Cardiac muscle cell (in vitro differentiated cells and primary cell): ENCODE measurements at places on chromosomes 11 and 22.

GRCh38 chr22:39299829-39300178, 19.6 kb downstream of the RPL3 start:
- no peak overlapping the region for H3K27ac ChIP-seq
- peaks cover 15% of the 10 kb centered on the region for H3K4me1 ChIP-seq
- no peaks in the 10 kb centered on the region for H3K36me3 ChIP-seq
- H3K4me3 ChIP-seq = no peak overlapping the region
- no peaks in the 10 kb centered on the region for H3K27me3 ChIP-seq
- DNase-seq = no peak

GRCh38 chr22:41380993-41381328, 781 bp upstream of the TEF start:
- peak overlapping the region; percentile 99 for H3K27ac ChIP-seq
- H3K36me3 ChIP-seq = no peaks in the 10 kb centered on the region
- H3K4me3 ChIP-seq = peak overlapping the region; percentile 57
- no peaks in the 10 kb centered on the region for H3K27me3 ChIP-seq
- DNase-seq = peak; percentile 88

DNA sequence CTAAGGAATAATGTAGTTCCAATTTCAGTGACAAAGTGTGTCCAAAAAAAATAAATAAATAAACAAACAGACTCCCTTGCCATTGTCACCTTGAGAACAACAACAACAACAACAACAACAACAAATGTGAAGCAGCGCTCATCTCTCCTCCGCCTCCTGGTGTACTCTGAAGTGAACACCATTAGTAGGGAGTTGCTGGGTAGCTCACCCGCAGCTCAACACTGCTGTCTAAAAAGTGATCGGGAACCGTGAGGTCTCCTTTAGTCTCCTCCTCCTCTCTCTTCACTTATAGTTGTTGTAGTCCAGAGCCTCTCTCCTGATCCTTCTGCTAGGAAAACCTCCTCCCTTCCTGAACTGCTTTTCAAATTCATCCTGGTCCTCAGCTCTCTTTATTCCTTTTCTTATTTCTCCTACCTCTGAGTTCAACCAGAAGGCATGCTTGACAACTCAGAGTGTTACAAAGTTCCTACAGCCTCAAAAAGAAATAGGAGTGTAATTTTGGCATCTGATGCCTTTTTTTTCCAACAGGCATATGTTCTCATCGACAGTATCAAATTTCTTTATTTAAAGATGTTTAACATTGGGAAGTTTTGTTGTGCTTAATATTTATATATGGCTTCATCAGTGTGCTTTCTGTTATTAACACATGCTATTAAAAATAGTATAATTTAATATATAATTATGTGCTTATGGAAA, 215.1 kb downstream of the PGR start:
- peak overlapping the region; percentile 49 for H3K27ac ChIP-seq
- H3K4me3 ChIP-seq = no peak overlapping the region
- H3K27me3 ChIP-seq = no peaks in the 10 kb centered on the region
- DNase-seq = no peak
- H3K4me1 ChIP-seq = peaks cover 17% of the 10 kb centered on the region

GRCh38 chr11:28139841-28140415, 31.7 kb downstream of the METTL15 start:
- no peak for DNase-seq
- peaks cover 3% of the 10 kb centered on the region for H3K36me3 ChIP-seq
- H3K4me1 ChIP-seq = no peaks in the 10 kb centered on the region
- H3K27me3 ChIP-seq = no peaks in the 10 kb centered on the region
- H3K27ac ChIP-seq = no peak overlapping the region

DNA sequence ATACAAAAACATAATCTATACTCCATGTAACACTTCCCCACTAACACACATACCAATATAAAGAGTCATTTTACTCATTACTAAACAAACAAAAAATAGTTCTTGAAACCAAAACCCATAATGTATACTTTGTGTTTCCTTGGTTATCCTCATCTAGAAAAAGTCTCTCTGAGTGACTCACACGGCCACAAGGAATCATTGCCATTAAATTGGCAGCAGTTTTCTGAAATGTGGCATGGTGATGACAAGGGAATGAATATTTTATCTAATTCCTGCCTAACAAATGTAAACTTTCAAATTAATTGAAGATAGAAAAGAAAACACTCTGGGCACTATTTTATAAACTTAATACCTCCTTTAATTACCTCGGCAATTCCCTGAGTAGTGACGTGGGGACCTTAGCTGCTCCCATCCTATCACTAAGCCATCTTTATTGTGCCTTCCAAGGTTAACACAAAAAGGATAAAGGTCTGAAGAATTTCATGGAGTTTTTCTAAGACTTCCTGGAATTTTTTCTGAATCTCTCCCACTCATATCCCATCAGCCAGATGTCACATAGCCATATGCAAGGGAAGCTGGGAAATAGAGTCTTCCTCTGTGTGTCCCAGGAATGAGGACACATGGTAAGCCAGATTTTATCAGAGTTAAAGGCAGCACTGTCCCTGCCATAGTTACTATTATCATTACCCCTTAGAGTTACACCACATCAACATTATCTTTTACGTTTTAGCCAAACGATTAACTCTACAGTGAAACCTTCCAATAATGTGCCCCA, 857.2 kb upstream of the TENM4 start:
- no peaks in the 10 kb centered on the region for H3K27me3 ChIP-seq
- H3K4me1 ChIP-seq = no peaks in the 10 kb centered on the region
- no peak overlapping the region for H3K4me3 ChIP-seq
- H3K36me3 ChIP-seq = no peaks in the 10 kb centered on the region
- DNase-seq = peak; percentile 41

DNA sequence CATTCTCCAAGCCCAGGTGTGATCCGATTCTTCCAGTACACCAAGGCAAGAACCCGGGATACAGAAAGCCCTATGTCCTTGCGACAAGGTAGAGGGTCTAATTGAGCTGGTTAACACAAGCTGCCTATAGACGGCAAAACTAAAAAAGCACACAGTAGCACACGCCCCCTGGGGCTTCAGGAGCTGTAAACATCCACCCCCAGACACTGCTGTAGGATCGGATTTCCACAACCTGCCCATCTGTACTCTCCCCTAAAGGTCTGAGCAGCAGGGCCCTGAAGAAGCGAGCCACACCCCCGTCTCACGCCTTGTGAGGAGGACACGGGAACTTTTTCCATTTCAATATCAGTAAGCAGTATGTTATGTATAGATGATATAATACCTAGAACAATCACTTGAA, 624.7 kb downstream of the BUD13 start:
- no peak overlapping the region for H3K4me3 ChIP-seq
- H3K27ac ChIP-seq = no peak overlapping the region
- no peaks in the 10 kb centered on the region for H3K4me1 ChIP-seq
- no peaks in the 10 kb centered on the region for H3K27me3 ChIP-seq

GRCh38 chr11:111526501-111526900, 11.9 kb downstream of the HOATZ start:
- no peaks in the 10 kb centered on the region for H3K36me3 ChIP-seq
- H3K4me3 ChIP-seq = no peak overlapping the region
- no peak for DNase-seq
- H3K27me3 ChIP-seq = no peaks in the 10 kb centered on the region

GRCh38 chr22:33811208-33811607, 109.1 kb downstream of the LARGE1 start:
- DNase-seq = peak; percentile 12
- no peak overlapping the region for H3K27ac ChIP-seq
- H3K27me3 ChIP-seq = no peaks in the 10 kb centered on the region
- H3K36me3 ChIP-seq = no peaks in the 10 kb centered on the region

DNA sequence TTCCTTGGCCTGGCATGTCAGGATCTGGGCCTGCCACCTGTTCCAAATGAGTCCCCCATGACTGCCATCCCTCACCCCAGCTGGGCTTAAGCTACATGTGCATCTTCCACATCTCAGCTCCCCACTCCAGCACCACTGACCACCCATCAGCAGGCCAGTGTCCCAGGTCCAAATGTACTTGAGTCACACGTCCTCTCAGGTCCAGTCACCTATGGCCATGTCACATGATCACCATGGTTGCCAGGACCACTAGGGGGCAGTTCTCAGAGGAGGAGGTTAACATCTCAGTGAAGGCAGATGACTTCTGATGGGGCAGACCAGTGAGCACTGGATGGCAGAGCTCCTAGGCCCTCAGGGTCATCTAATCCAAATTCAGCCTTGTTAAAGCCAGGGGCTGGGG, 41.9 kb upstream of the WNT11 start:
- H3K4me3 ChIP-seq = no peak overlapping the region
- no peaks in the 10 kb centered on the region for H3K4me1 ChIP-seq
- H3K27ac ChIP-seq = no peak overlapping the region
- peaks cover 8% of the 10 kb centered on the region for H3K27me3 ChIP-seq
- H3K36me3 ChIP-seq = no peaks in the 10 kb centered on the region
- no peak for DNase-seq

- no peak overlapping the region for H3K4me3 ChIP-seq
- H3K4me1 ChIP-seq = no peaks in the 10 kb centered on the region
- no peak overlapping the region for H3K27ac ChIP-seq
- no peaks in the 10 kb centered on the region for H3K36me3 ChIP-seq
- no peaks in the 10 kb centered on the region for H3K27me3 ChIP-seq
- DNase-seq = peak; percentile 7
These were observed 107.8 kb downstream of the KIRREL3 start for GRCh38 chr11:126892756-126893155.

DNA sequence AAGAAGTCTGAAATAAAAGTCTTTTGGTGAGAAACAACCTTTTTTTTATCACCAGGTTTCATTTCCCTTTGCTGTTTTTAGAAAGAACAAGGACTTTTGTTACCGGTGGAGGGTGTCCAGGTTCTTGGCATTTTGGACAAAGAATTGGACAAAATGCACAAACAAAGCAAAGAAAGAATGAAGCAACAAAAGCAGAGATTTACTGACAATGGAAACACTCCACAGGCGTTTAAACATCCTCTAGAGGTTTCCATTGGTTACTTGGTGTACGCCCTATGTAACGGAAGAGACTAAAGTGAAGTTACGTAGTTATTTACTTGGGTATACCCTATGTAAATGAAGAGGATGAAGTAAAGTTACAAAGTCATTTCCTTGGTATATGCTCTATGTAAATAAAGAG, 1487.0 kb downstream of the LRRC4C start:
- no peak for DNase-seq
- H3K36me3 ChIP-seq = no peaks in the 10 kb centered on the region
- no peaks in the 10 kb centered on the region for H3K27me3 ChIP-seq

GRCh38 chr22:47401592-47401898, 639.1 kb downstream of the TBC1D22A start:
- H3K27me3 ChIP-seq = no peaks in the 10 kb centered on the region
- no peak overlapping the region for H3K4me3 ChIP-seq
- H3K27ac ChIP-seq = no peak overlapping the region
- no peaks in the 10 kb centered on the region for H3K4me1 ChIP-seq
- DNase-seq = no peak

GRCh38 chr11:116170526-116171120, 602.2 kb downstream of the BUD13 start:
- no peak overlapping the region for H3K4me3 ChIP-seq
- no peak for DNase-seq
- no peaks in the 10 kb centered on the region for H3K4me1 ChIP-seq
- H3K27ac ChIP-seq = no peak overlapping the region
- no peaks in the 10 kb centered on the region for H3K27me3 ChIP-seq
- no peaks in the 10 kb centered on the region for H3K36me3 ChIP-seq

DNA sequence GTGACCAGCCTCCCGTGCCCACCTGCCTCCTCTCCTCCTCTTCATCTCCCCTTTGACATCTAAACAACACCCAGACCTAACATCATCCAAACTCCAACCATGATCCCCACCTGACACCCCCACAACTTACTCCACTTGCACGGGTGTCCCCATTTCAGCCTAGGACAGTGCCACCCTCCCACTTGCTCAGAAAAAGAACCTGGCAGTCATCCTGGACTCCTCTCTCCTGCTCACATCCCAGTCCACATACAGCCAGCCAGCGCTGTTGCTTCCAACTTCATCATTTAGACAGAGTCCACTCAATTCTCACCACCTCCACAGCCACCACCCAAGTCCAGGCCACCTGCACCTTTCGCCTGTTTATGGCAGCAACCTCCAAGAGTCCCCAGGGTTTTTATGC, 485.7 kb downstream of the MN1 start:
- no peaks in the 10 kb centered on the region for H3K27me3 ChIP-seq
- H3K4me1 ChIP-seq = peaks cover 45% of the 10 kb centered on the region

- no peak for DNase-seq
- H3K4me1 ChIP-seq = no peaks in the 10 kb centered on the region
- H3K4me3 ChIP-seq = no peak overlapping the region
These were observed 253.5 kb upstream of the TENM4 start for GRCh38 chr11:79694368-79694767.

GRCh38 chr11:126683766-126684728, 316.5 kb downstream of the KIRREL3 start:
- no peak for DNase-seq
- no peak overlapping the region for H3K4me3 ChIP-seq
- H3K4me1 ChIP-seq = no peaks in the 10 kb centered on the region
- H3K27ac ChIP-seq = no peak overlapping the region

DNA sequence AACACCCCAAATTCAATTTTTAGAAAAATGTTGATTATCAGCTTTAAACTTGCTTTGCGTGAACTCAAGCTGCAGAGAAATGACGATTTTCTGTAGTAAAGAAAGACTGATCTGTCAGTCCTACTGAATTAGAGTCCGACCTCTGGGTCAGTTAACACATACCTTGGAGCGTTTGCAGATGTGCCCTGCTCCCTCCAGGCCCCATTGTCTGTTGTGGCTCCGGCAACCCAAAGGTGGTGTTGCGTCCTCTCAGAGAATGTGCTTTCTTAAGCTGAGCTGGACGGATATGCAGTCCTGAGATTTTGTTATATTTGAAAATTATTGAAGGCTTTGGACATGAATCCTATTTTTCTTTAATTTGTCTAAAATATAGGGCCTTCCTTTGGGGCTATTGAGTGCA, 31.5 kb upstream of the MYO18B start:
- no peak overlapping the region for H3K4me3 ChIP-seq
- no peaks in the 10 kb centered on the region for H3K36me3 ChIP-seq
- DNase-seq = no peak
- H3K27me3 ChIP-seq = no peaks in the 10 kb centered on the region
- H3K4me1 ChIP-seq = peaks cover 41% of the 10 kb centered on the region

DNA sequence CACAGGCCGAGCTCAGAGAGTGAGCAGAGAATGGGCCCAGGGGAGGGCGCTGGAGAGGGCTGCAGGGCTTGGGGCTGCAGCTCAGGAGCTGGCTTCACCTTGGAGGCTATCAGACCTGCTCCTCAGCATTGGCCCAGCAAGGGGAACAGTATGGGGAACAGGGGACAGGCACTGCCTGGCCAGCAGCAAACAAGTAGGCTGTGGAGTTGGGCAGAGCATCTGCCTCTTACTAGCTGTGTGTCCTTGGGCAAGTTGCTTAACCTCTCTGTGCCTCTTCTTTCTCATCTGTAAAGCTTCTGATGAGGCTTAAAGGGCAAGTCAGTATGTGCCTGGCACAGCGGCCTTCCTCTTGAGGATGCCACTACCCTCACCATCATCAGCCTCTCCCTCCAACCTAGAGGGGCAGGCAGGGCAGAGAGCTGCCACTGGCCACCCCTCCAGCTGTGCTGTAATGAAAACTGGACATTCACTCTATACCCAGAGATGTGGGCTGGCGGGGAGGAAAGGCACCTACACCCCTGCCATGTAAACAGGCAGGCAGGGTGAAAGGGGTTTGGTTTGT, 7.5 kb upstream of the CDKN1C start:
- peaks cover 3% of the 10 kb centered on the region for H3K4me1 ChIP-seq
- peak overlapping the region; percentile 25 for H3K4me3 ChIP-seq
- H3K36me3 ChIP-seq = no peaks in the 10 kb centered on the region
- no peak for DNase-seq
- H3K27me3 ChIP-seq = no peaks in the 10 kb centered on the region

GRCh38 chr11:58693026-58693425, 38.7 kb downstream of the GLYAT start:
- H3K4me3 ChIP-seq = no peak overlapping the region
- H3K4me1 ChIP-seq = no peaks in the 10 kb centered on the region
- no peaks in the 10 kb centered on the region for H3K36me3 ChIP-seq
- DNase-seq = no peak
